ENCODE measurements at places on chromosomes 5 and 9.

- no peak for DNase-seq
Observed at GRCh38 chr9:120689860-120690259, 24.4 kb downstream of the MEGF9 start.

- DNase-seq: no peak
Observed at GRCh38 chr5:149224282-149224681, 47.4 kb upstream of the AFAP1L1 start.

DNA sequence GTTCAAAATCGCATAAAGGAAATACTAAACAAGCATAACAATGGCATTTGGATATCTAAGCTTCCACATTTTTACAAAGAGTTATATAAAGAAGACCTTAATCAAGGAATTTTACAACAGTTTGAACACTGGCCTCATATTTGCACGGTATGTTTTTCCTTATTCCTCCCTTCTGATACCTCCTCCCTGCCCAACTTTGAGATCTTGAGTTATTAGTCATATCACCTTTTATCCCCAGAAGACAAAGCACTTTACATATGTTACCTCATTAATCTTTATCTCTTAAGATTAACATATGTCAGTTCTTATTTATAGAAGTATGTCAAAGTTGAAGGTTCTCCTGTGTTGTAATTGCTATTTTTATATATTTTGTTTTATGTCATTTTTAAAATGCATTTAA is 29.8 kb downstream of the TDRD7 start:
- no peak for DNase-seq

- no peak for DNase-seq
Observed at GRCh38 chr5:79791843-79792242, 102.2 kb downstream of the CMYA5 start.

DNA sequence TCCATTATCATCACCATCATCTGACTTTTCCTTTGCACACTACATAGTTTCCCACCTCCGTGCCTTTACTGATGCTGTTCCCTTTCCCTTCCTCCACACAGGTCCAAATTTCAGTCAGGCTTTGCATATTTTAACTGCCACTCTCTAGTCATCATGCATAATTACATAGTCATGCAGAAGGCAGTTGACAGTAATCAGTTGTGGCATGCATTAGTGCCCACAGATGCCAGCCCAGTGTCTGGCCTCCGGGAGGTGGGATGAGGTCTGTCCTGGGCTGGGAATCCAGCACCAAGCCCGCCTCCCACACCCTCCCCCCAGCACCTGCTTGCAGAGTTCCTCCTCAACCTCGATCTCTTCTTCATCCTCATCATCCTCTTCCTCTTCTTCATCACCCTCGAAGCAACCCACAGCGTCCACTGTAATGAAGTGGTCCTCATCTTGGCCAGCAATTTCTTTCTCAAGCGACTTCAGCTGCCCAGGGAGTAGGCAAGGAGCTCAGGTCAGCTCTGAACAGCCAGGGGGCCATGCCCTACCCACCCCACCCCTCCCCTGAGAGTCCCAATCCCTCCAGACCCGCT is 8.8 kb downstream of the BBLN start:
- DNase-seq: no peak

DNA sequence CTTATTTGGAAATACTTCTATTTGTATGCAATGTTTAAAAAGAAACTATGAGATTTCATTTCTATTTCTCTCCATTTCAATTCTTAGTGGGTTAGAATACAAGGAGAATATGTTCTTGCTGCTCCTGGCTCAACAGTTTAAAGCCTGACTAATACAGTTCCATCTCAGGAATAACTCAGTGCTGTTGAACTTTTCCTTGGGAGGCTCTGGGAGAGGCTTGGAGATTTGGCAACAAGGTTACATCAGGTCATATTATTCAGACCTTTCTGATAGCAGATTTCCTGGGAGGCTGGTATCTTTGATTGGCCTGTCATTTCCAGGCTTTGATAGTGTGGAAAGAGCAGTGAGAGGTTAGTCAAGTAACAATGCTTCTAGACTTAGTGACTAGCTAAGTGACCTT is 481.7 kb upstream of the KLF4 start:
- DNase-seq: no peak

DNA sequence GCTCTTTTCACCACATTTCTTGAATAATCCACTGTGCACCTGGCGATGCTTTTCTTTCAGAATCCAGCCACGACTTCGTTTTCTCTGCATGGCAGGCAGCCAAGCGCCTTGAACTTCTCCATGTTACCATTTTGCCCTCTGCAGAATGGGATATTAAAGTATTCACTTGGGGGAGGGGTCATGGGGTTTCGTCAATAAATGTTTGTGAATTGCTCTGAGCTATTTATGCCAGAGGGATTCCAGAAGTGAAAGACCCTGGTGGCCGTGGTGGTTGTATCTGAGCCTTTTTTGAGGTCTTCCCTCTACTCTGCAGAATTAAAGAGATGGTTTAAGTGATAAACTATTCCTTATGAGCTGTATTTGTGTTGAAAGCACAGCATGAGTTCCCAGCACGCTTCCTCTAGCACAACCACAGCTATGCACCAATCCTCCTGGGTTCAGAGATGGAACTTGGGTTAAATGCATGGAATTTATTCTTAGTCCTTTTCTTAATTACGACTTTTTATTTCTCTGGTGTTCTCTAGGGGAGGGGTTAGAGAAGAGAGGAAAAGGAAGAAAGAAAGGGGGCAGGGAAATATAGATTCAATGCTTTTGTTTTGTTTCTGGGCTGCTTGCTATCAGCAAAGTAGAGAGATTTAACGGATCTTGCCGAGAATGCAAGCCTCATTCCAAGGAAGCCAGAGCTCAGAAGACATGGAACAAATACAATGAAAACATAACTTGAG is 478.2 kb upstream of the TNC start:
- peak; percentile 96 for DNase-seq

DNA sequence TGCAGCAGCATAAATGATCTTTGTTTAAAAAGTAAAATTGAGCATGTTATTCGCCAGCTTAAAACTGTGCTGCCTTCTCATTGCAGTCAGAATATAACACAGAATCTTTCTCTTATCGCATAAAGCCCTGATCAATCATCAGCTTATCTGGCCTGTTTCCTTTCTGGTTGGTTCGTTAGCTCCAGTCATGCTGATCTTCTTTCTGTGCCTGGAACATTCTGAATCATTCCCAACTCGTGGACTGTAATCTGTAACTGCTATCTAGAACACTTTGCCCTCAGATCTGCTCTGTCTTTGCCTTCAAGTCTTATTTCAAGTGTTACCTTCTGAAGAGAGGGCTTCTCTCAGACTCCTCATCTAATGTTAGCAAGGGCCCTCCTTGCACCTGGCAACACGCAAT is 11.9 kb upstream of the FER start:
- no peak for DNase-seq

- no peak for DNase-seq
Observed at GRCh38 chr5:97425511-97425910, 242.5 kb upstream of the RIOK2 start.

GRCh38 chr5:157306692-157307471 is 41.0 kb downstream of the CYFIP2 start:
- no peak for DNase-seq
